ENCODE measurements at places on chromosomes 6 and 20.

DNA sequence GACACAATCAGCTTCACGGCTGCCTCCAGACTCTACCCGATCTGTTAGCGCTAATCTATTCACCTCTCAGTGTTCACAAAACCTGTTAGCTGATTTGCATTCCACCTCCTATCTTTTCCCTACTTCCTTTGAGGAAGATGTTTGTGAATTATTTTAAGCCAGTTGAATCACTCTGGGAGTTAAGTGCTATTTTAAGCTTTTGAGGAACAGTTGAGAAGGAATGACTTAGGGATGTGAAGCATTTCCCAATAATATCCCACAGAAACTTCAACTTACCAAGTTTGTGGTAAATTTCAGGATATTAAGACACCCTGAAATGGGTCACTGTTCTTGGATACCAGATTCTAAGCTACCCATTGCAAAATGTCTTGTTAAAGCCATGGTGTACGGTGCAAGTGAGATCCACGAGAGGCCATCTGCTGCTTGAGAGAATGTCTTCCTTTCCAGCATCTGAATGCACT is 145.2 kb upstream of the CITED2 start:
- no peak for DNase-seq

DNA sequence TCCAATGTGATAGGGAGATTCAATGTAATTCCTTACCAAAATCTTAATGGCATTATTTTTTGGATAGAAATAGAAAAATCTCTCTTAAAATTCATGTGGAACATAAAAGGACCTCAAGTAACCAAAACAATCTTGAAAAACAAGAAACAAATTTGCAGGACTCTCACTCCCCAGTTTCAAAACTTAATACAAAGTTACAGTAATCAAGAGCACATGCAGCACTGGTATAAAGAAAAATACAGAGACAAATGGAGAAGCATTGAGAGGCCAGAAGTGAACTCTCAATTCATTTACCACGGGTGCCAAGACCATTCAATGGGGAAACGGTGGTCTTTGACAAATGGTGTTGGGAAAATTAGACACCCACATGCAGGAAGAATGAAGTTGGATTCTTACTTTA is 7.8 kb upstream of the TSBP1 start:
- DNase-seq: no peak

GRCh38 chr20:23640018-23640601 is 2.4 kb upstream of the CST3 start:
- no peak for DNase-seq

DNA sequence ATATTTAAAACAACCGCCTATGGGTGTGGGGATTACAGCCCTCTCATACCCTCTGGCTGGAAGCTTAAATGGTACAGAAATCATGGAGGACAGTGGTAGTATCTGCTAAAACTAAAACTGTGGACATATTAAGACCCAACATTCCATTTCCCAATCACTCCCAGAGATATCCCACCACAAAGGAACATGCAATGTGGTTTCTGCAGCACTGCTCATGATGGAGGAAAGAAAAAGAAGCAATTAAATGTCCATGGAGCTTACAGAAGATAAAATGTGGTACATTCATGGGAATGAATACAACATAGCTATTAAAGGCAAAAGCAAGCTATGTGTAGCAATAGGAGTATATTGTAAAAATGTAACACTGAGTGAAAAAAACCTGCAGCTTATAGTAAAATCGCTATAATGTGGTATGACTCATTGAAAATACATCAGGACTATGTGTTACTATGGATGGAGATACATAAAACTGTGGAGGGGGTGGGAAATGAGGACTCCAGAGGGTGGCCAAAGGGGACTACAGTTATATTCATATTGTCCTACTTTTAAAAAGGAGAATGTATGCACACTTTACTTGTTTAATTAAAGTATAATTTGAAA is 22.9 kb upstream of the NNAT start:
- no peak for DNase-seq

DNA sequence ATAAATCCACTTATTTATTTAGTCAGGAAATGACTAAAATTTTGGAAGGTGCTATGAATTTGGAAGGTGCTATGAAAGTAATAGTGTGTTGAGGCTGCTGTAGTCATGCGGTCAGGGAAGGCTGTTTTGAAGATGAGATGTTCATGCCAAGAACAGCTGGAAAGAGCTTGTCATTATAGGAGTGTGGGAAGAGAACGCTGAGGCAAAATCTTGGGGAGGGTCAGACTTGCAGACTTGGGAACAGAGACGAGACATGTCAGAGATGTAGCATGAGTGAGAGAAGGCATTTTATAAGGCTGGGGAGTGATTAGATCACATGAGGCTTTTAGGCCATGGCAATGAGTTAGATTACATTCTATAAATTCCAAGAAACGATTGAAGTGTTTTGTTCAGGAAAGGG is 124.0 kb upstream of the B3GAT2 start:
- DNase-seq: no peak

- DNase-seq: no peak
Observed at GRCh38 chr6:15595461-15596173, 67.2 kb downstream of the DTNBP1 start.

- peak; percentile 74 for DNase-seq
Observed at GRCh38 chr6:5968817-5969734, 37.6 kb downstream of the NRN1 start.

GRCh38 chr20:21681922-21682318 is 23.5 kb upstream of the PAX1 start:
- no peak for DNase-seq

- no peak for DNase-seq
Observed at GRCh38 chr6:152701081-152701862, 3.6 kb downstream of the MYCT1 start.

- DNase-seq: no peak
Observed at GRCh38 chr6:158646023-158646910, 1.7 kb upstream of the DYNLT1 start.

GRCh38 chr6:38378801-38379200 is 260.9 kb downstream of the BTBD9 start:
- DNase-seq: no peak

GRCh38 chr6:18601516-18602020 is 214.4 kb downstream of the RNF144B start:
- DNase-seq: no peak

DNA sequence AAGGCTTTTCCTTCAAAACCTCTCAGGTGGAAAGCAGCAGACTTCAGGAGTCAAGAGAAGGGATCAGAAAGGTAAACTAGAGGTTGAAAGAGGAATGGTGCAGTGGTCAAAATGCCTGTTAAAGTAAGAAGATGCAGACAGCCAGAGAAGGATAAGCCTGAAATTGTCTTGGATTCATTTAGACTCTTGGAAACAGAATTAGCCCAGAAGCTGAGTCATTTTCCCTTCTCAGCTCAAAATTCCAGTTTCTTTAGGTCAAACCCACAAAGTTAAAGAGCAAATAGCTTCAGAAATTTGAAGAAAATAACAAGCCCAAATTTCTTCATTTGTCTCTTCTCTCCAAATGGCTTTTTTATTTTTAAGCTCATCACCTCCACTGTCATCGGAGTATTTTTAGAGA is 73.9 kb downstream of the DHX35 start:
- no peak for DNase-seq

DNA sequence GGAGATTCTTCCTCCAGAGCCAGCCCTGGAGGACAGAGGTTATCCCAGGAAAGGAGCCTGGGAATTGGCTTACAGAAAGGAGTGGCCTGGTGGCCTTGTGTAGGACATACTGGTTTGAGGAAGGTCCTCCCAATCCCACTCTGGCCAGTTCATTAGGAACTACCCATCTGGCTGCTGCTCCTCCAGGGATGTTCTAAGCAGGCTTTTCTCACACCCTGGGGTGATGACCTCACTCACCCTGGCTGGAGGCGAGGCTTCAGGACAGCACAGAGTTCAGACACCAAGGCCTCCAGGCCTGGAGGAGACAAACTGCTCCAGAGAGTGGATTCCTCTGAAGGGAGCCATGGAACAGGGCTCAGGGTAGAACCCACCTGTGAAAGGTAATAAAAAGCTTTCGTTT is 8.9 kb downstream of the GNMT start:
- no peak for DNase-seq

DNA sequence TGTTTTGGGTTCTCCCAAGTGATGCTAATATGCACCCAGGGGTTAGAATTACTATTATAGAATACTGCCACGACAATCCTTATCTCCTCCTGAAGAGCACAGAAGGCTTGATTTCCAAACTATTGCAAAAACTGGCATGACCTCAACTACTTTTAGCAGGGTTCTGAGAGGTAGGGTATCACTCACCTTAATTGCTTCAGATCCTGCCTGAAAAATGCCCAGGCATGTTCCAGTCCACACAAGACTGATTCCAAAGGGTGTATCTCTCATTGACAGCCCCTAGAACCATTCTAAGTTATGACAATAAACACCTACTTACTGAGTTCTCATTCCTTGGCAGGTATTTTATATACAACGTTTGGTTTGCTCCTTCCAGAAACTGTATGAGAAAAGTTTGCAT is 5.0 kb upstream of the DSE start:
- DNase-seq: no peak

DNA sequence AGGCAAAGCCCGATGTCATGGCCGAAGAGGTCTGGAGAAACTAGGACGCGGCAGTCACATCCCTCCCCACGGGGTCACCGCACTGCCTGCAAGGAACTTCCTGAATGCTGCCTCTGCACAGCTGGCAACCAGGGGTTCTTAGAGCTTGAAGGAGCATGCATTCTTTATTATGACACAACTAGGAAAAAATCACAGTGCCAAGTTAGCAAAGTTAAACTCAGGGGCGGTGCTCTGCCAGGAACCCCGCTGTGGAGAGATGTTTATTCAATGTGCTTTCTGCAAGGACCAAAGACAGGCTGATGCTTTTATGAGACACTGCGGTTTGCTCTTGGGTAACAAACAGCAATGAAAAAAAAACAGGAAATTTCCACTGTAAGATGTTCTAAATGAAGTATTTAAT is 287.3 kb upstream of the FOXQ1 start:
- DNase-seq: peak; percentile 60

- no peak for DNase-seq
Observed at GRCh38 chr20:31760519-31761240, 21.6 kb downstream of the TPX2 start.

Data from urothelium cell line (cell line).